ENCODE measurements at places on chromosomes 16 and 17.

- DNase-seq: no peak
Observed at GRCh38 chr17:4715063-4715744, 4.8 kb downstream of the ARRB2 start.

DNA sequence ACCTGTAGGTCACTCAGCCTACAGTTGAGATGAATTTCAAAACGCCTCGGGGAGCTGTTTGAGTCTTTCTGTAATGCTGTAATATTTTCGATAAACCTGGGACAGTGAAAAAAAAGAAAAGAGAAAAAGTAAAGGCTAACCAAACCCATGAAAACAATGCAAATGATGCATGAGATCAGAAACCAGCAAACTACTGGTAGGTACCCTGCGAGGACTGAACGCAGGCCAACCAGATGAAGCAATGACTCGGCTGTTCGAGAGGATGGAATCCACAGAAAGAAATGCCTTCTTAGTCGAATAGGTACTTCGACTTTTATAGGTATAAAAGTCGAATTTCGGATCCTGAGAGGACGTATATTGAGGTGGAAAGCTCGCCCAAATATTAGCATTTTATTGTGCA is 509 bp upstream of the ATAD5 start:
- DNase-seq: no peak

GRCh38 chr16:86578611-86579267 is 390 bp downstream of the FOXL1 start:
- DNase-seq: no peak

GRCh38 chr16:86455116-86455515 is 55.2 kb upstream of the FOXF1 start:
- no peak for DNase-seq

GRCh38 chr17:47961406-47961805 is 3.7 kb upstream of the PRR15L start:
- no peak for DNase-seq

DNA sequence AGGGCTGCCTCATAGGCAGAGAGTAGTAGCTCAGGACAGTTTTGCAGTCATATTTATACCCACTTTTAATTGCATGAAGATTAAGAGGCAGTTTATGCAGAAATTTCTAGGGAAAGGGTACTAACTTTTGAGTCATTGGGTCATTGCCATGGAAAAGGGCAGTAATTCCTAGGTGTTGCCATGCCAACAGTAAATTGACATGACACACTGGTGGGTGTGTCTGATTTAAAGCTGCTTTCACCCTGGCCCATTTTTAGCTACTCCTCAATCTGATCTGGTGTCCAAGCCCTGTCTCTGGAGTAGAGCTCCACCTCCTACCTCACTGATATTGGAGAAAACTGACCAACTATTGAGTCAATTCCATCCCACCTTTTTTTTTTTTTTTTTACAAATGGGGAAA is 161.5 kb upstream of the ZKSCAN2 start:
- DNase-seq: no peak

- DNase-seq: no peak
Observed at GRCh38 chr16:49275050-49275730, 6.4 kb downstream of the CBLN1 start.

DNA sequence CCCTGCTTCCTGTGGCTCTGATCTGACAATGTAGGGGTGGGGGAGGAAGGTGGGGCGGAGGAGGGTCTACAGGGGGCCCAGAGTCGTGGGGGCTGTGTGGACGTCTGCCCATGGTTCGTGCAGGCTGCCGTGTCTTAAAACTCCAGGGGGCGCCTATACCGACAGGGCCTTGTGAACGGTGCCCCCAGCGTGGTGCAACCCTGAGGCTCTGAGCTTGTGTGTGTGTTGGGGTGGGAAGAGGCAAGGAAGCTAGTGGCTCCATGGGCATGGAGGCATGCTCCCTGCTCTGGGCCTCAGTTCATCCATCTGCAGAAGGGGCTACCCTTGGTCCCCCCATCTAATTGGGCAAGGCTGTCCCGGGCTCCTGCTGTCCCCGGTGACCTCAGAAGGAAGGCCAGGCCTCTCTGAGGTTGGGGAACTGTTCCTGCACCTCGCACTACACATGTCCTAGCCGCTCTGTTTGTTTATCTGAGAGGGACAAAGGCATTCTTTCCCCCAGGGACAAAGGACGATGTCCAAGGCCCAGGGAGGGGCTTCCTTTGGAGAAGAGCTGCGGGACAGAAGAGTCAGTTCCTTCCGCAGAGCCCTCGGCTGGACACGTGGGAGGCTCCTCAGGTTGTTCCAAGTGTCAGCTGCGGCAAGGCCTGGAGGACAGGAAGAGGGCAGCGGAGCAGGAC is 13.5 kb downstream of the CA4 start:
- peak; percentile 21 for DNase-seq

GRCh38 chr17:7842380-7843256 is 8.6 kb downstream of the KDM6B start:
- peak; percentile 43 for DNase-seq

GRCh38 chr17:50063561-50064252 is 7.8 kb downstream of the ITGA3 start:
- no peak for DNase-seq

GRCh38 chr17:57577751-57578607 is 167.1 kb downstream of the CCDC182 start:
- no peak for DNase-seq

- DNase-seq: no peak
Observed at GRCh38 chr17:15403276-15403939, 62.0 kb upstream of the TEKT3 start.

- no peak for DNase-seq
Observed at GRCh38 chr17:57425903-57426880, 169.9 kb downstream of the MSI2 start.

- DNase-seq: no peak
Observed at GRCh38 chr17:68870976-68871375, 84.2 kb downstream of the ABCA8 start.

DNA sequence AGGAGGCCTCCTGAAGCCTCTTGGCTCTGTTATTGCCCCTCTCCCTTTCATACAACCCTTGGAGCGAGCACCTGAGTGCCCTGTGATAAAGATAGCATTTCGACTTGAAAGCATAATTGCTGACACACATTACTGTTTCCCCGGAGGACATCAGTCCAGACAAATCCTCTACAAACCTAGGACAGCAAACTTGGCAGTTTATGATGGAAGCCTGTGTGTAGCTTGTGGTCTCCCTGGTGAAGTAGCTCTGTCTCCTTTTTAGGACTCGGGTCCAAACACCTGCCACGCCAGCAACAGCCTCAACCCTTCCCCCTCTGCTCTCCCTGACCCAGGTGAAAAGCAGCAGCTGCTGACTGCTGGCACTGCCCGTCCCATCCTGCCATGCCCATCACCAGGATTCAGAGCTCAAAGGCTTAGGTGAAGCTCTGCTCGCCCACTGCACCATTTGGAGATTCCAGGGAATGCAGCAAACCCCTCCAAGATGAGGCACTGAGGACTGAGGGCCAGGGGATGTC is 55.9 kb downstream of the IRX6 start:
- DNase-seq: no peak

DNA sequence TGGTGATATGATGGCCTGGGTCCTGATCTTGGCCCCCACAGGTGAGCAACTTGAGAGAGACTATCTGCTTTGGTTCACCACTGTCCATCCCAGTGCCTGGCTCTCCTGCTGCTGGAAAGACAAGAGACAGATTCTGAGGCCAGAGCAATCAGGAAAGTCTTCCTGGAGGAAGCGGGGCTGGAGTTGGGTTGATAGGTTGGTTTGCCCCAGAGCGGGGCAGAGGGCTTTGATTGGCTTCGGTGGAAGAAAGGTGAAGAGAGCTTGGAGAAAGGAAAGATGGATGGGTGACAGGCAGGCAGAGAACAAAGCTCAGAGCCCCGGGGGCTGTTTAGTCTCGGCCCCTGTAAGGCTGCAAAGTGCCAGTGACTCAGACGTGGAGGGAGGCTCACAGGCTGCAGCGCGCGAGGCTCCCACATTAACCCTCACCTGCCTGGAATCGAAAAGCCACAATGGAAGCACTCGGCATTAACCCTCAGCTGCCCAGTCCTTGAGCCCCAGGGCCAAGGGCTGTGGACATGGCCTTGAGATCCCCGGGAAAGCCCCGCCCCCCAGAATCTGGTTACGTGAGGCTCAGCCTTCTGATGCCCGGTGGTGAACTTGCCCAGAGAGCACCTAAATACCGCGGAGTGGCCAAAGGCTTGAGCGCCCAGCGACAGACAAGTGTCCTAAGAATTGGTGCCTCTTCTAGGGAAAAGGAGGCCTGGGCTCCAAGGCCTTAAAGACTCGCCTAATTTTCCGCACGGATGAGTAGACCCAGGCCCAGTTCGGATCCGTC is 996 bp upstream of the CPNE2 start:
- no peak for DNase-seq

DNA sequence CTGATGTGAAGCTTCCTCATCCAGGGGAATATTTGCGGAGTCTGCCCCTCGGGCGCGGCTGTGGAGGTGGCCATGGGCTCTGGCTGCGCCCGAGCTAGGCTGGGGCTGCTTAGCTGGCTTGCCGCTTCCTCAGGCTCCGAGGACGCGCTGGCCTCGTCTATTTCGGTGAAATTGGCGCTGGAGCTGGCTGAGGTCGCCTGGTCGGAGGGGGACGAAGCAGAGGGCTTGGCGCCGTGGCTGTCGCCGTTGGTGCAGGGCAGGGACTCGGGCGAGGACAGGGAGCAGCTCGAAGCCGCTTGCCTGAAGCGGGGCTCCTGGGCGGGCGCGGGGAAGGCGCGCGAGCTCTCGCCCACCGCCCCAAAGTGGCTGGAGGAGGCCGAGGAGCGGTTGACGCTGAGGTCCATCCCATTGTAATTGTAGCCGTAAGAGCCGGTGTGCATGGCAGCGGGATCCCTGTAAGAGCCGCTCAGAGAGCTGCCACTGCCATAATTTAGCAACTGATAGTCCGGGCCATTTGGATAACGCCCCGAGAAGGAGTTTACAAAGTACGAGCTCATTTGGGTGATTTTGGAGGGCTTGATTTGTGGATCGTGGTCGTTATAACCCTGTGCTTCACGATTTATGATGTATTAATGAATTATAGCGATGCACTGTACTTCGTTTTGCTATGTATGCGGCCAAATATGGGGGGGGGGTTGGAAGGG is at the start of gene HOXB5:
TSS of gene HOXB5 (minus strand) at position 654 of the 704 bp plus-strand sequence. CDS start at position 557, 97 bp downstream.
- no peak for DNase-seq

- DNase-seq: no peak
Observed at GRCh38 chr16:46896314-46896968, 12.3 kb downstream of the GPT2 start.

DNA sequence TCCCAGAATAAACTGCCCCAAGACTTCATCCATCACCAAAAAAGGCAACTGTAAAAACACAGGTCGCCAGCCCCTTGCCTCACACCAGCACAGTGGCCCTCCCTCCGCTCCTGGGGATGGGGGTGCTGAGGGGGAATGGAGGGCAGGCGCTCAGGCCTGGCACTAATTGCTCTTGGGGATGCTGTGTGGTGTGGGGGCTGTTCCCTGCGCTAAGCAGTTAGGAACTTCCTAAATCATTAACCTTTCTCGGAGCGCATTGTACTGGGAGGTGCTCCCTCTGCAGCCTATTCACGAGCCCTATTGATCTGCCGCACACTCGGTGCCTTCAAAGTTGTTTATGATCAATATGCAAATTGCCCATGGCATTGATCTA is 199.9 kb downstream of the ZFHX3 start:
- no peak for DNase-seq

GRCh38 chr17:48006936-48007709 is 30.5 kb downstream of the COPZ2 start:
- DNase-seq: no peak
